ENCODE measurements at places on chromosomes 4 and X. TPM values are rescaled to one million over a fixed set of nuclear protein-coding genes. Genes with fewer than 3 reads are reported as not detected.

STK32B gene
- total RNA-seq = not detected

MAGEA9B gene
- not detected for total RNA-seq

TCEAL7 gene
- not detected for total RNA-seq

HTN1 gene
- not detected for total RNA-seq

XAGE1B gene
- not detected for total RNA-seq

GPRIN3 gene
- total RNA-seq = 10.6 TPM

ARHGEF9 gene
- total RNA-seq = 19.4 TPM

NEUROG2 gene
- 0.13 TPM for total RNA-seq

RHOXF2 gene
- not detected for total RNA-seq

PAGE2B gene
- total RNA-seq = 0.68 TPM

GAGE12J gene
- not detected for total RNA-seq

ZNF630 gene
- total RNA-seq = 1.9 TPM

AMOT gene
- total RNA-seq = 1.8 TPM

IQCM gene
- not detected for total RNA-seq

MAOA gene
- total RNA-seq = 1.9 TPM

EOLA1 gene
- 60.3 TPM for total RNA-seq

KCNIP4 gene
- total RNA-seq = not detected

XG gene
- total RNA-seq = not detected

CLIC2 gene
- not detected for total RNA-seq

FHDC1 gene
- 0.11 TPM for total RNA-seq

MAN2B2 gene
- total RNA-seq = 13.0 TPM

NPY2R gene
- total RNA-seq = not detected

ADGRG2 gene
- total RNA-seq = not detected

OPN1LW gene
- total RNA-seq = not detected

LPAR4 gene
- total RNA-seq = not detected

CSAG3 gene
- not detected for total RNA-seq

S100G gene
- total RNA-seq = not detected

EGF gene
- not detected for total RNA-seq

HTR2C gene
- total RNA-seq = not detected

All from activated CD8-positive, alpha-beta T cell treated with anti-CD3 and anti-CD28 coated beads for 36 hours (primary cell).